NCI-H1048 (cell line): ENCODE measurements at places on chromosomes 5 and 9.

DNA sequence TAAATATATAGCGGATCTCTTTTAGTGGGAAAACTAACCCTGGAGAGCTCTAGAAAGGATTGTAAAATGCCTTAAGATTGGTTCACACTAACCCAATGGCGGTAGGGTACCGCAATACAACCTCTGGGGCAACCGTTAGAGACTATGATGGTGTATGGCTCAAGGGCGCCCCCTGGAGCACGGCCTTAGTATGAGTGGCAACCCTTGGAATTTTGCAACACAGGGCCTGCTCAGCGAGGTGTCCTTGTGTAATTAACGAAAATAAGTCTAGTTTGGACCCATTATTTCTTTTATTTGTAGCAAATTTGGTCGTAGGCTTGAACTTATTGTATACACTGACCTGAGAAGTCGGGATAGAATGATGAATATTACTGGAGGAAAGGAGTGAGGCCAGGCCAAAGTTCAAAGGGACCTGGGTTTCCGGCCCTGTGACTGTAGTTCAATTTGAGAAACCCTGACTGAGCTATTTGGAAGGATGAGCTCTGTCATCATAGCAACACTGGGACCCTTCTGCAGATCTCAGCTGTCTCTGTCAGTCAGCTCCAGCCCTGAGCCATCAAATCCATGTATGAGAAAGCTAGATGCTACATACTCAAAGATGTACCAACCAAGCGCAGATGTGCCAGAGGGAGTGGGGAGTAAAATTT is 54.8 kb downstream of the CAMK4 start:
- DNase-seq, result peak; percentile 49

- no peak for DNase-seq
These were observed at the start of gene ANXA6 for GRCh38 chr5:151157426-151158286. TSS of gene ANXA6 (minus strand) at chr5:151157779. CDS start at chr5:151147901, 9,878 bp downstream.

- DNase-seq, result no peak
These were observed 75.8 kb downstream of the MAP1B start for GRCh38 chr5:72183101-72183520.

DNA sequence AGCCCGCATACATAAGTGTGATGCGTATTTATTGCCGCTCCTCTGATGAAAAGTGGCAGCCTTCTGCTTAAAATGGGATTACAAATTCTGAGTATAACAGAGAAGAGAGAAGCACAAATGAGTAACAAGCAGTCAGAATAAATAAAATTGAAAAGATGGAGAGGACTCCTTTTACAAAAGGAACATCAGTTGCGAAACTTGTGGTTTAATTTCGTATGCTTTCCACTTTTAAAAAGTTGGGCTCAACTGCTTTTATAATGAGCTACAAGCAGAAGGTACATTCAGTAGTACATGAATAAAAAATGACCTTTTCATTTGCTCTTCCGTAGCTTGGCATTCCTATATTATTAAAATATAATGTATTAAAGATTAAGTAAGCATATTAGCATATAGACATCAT is 320.0 kb downstream of the FBXL17 start:
- no peak for DNase-seq

DNA sequence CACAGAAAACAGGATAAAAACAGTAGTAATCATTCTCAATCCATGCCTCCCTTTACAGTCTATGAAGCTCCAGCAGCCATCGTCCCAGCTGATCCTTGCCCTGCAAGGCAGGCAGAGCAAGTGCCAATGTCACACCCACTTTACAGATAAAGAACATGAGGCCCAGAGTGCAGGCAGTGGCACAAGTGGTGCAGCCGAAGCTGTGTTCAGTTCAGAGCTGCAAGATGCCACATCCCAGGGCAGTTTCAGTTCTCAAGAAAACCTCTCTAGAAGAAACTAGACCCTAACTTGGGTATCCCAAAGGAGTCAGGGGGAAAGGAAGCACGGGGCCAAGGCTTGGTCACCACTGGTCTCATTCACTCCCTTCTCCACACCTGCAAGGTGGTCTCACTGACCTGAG is 34.6 kb upstream of the CPLX2 start:
- no peak for DNase-seq

- DNase-seq, result peak; percentile 31
These were observed 950 bp downstream of the RGMB start for GRCh38 chr5:98774192-98775033.

DNA sequence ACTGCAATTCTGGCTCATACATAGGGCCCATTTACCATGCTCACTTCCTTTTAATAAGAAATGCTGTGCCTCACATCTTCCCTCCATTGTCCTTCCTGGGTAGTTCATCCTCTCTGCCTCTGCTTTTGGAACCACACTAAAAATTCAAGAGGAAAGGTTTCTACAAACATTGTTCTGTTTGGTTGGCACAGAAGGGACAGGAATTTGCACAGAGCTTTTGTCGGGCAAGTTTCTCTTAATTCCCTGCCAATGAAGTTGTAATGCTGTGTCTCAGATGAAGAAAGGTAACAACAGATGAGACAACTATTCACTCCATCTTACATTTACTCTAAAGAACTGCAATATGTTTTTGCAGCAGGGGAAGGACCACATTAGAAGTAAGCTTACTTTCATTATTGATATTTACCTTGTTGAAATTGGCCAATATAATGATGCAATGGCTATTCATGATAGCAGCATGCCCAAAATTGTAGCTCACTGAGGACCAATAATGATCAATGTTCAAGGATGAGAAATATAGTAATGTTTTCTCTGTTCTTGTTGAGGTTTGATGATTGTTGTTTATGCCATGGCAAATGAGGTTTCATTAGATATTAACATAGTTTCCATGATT is 82.5 kb upstream of the HMHB1 start:
- no peak for DNase-seq

GRCh38 chr5:168110384-168110783 is 181.1 kb upstream of the WWC1 start:
- no peak for DNase-seq

GRCh38 chr5:36392186-36392585 is 90.5 kb upstream of the RANBP3L start:
- no peak for DNase-seq

DNA sequence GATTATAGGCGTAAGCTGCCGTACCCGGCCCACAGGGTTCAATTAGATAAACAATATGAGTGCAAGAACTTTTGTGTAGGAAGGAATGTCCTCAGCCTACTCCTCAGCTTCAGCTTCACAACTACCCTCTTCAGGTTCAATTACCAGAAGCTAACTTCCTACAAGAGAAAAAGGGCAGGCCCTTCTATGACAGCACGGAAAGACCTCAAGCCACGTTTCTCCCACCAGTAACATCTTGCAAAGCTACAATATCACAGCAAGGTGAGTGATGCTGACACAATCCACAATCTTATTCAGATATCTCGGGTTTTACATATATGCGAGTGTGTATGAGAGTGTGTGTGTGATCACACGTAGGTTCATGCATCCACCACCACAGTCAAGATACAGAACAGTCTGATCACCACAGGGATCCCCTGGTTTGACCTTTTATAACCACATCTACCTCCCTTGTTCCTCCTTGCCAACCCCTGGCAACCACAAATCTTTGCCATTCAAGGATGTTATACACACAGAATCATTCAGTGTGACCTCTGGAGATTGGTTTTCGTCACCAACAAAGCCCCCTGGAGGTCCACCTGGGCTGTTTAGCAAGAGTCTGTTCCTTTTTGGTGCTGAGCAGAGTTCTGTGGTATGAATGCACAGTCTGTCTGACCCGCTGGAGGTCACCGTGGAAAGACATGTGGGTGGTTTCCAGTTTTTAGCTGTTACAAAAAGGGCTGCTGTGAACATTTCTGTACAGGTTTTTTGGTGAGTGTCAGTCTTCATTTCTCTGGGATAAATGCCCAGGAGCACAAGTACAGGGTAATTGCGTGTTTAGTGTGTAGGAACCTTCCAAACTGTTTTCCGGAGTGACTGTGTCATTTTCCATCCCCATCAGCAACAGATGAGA is 38.2 kb downstream of the IPPK start:
- DNase-seq, result no peak

DNA sequence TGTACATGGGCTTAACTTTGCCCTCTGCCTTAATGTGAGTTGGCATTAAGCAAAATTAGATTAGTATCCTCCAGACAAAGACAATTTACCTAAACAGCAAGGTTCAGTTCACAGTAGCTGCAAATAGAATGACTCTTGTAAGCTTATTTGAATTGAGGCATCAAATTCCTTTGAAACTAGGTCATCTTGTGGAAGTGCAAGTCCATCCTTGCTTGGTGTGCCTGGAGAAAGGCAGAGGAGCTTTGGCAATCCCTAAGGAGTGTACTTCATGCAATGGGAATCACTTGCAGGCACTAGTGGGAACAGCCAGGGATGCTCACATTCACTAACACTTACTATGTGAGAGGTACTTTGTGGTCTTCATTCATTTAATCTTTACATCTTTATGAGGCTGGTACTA is 118.3 kb downstream of the DRD1 start:
- no peak for DNase-seq

DNA sequence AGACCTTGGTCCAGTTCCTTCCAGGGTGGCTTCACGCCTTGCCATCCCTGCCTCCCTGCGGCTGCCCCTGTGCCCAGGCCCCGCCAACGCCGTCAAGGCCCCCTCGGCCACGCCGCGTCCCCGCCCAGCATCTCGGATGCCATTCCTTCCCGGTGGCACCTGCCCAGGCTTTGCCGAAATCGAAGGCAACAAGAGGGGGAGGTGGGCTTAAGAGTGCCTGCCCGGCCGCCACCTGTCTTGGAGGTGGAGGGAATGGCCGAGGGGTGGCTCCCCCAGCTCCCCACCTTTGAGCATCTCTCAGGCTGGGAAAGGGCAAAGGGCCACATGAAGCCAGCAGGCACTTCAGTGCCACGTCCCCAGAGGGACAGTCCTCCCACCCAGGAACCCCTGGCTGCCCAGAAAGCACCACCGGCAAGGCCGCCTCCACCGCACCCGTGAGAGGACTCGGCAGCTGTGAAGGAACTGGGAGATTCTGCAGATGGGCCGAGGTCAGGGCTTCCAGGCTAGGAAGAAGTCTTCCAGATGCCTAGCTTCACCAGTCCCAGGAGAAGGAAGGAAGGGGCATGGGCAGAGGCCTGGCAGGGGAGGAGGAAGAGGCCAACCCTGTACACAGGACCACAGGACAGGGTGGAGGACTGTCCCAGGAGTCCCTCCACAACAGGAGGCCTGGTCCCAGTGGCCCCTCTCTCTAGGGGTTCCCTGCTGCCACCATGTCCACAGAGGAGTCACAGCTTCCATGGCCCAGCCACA is 218.0 kb downstream of the FANCC start:
- DNase-seq, result no peak

DNA sequence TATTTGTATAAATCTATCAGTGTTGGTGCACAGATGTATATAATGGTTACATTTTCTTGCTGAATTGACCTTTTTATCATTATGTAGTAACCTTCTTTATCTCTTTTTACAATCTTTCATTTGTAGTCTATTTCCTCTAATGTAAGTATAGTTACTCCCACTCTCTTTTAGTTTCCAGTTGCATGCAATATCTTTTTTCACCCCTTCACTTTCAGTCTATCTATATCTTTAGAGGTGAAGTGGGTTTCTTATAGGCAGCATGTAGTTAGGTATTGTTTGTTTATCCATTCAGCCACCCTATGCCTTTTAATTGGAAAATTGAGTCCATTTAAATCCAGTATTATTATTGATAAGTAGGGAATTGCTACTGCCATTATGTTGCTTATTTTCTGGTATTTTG is 6.1 kb upstream of the EMB start:
- no peak for DNase-seq

DNA sequence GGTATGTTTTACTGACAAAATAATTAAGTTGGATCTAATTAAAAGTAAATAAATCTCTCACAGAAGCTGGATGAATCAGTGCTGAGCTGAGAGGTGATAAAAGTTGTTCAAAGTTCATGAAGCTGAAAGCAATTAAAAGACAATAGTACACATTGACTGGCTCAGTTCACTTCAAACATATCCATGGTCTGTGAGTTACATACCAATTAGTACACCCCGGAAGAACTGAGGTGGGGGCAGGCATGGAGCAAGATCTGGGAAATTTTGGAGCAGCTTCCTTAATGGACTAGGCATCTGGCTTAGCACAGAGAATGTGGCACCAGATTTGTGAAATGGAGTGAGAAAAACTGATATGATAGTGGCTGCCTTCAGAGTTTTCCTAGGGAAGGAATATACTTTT is 152.7 kb downstream of the ATP10B start:
- DNase-seq, result no peak

GRCh38 chr5:39309534-39309933 is 54.8 kb downstream of the C9 start:
- DNase-seq, result no peak

GRCh38 chr9:89606624-89607311 is 2.0 kb downstream of the GADD45G start:
- no peak for DNase-seq

DNA sequence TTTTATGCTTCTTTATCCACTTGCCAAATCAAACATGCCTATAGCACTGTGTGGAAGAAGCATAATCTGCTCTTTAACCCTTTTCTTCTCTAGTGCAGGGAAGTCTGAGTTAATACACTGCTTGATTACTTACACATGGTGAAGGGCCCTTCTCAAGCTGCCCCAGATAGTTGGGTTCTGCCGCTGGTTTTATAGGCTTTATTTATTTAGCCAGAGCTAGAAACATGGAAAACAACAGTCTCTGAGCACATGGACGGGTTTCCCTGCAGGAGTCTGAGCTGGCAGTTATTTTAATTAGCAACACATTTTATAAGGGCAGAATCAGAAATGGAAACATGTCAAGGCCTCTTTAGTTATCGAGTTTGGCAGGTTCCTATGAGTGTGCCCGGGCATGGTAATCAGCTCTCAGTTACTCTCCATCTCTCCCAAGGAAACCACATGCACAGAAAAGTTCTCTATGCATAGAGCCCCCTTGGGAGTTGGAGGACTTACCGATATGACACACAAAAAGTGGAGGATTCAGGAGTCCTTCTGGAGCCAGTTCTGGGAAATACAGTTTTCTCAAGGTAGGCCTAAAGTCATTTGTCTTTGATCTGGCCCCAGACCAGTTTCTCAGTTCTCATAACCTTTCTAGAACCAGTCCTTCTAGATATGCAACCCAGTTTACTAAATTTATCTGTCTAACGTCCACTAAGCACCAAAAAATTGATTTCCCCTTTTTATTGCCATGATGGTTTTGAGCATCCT is 564.8 kb downstream of the ACTL7B start:
- DNase-seq, result no peak

GRCh38 chr9:9820436-9820835 is 792.4 kb downstream of the PTPRD start:
- DNase-seq, result no peak
